ENCODE measurements at places on chromosomes 1 and 21.

DNA sequence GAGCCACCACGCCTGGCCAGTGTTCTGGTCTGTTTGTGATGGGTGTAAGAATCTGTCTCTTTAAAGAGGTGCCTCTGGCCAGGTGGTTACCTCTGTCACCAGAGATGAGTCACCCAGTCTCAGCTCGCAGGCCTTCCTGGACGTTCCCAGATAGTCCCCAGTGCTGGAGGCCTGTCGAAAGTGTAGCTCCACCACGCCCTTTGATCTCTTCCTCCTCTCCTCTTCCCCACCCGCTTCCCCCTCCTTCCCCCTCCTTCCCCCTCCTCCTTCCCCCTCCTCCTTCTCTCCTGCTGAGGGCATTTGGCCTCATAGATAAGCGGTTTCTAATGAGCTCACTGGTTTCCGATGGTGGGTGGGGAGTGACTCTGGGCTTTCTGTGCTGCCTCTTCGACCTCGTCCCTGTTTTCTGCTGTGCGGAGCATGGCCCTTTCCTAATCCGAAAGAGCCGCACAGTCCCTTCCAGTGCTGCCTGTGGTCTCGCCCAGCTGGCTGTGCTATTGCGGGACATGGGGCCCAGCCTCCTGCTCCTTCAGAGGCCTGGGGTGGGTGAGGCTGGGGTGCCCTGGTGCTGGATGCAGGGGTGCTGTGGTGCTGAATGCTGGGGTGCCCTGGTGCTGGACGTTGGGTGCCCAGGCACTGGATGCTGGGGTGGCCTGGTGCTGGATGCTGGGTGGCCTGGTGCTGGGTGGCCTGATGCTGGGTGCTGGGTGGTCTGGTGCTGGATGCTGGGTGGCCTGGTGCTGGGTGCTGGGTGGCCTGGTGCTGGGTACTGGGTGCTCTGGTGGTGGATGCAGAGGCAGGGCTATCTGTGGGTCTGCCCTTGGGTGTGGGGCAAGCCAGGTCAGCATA is 19.2 kb downstream of the AGPAT3 start:
- DNase-seq = peak; percentile 37

GRCh38 chr1:229889031-229889517 is 178.0 kb upstream of the GALNT2 start:
- DNase-seq = no peak

DNA sequence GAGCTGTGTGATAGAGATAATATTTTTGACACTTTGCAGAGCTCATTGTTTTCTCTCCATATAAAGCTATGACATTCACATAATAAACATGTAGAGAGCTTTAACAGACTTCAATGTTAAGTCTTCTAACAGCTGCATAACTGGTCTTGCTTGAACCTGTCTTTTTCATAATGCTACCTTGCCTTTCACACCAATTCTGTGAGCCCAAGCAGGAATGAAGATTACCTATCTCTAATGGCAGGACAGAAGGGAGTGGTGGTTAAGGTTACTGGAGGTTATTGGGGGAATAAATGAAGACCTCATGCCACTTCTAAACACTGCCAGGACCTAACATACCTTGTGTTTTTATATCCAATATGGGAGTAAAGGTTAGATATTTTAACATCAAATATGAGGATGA is 2.3 kb upstream of the CD55 start:
- DNase-seq = peak; percentile 26

DNA sequence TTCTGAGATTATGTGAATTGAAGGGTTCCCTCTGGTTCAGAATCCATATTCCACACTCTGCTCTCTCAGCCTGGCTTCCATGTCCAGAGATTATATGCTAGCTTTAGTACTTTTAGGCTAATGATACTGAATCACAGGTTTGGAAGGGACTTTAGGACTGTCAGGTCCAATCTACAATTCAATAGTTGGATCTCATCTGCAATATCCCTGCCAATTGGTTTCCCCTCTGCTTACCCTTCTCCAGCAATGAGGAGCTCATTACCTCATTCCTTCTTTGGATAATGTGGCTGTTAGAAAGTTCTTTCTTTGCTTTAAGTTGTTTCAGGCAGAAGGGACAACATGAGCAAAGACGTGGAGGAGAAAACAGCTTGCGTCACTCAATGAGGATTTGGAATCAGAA is 245.3 kb downstream of the PLPP3 start:
- no peak for DNase-seq

DNA sequence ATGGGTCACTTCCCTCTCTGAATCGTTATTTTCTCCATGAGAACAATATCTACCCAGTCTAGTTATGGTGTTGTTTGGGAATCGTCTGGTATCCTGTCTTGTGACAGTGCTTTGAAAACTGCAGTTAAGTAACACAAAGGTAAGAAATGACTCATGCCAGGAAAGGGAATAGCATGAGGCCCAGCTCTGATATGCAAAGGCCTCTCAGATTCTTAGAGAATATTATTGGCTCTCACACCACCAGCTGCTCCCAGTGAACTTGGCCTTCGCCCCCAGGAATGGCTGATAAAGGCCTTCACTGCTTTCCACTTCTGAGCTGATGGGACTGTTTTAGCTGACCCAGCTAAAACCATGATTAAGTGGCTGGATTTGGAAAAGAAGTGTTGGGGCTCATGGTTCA is 27.1 kb downstream of the NEK2 start:
- peak; percentile 56 for DNase-seq

DNA sequence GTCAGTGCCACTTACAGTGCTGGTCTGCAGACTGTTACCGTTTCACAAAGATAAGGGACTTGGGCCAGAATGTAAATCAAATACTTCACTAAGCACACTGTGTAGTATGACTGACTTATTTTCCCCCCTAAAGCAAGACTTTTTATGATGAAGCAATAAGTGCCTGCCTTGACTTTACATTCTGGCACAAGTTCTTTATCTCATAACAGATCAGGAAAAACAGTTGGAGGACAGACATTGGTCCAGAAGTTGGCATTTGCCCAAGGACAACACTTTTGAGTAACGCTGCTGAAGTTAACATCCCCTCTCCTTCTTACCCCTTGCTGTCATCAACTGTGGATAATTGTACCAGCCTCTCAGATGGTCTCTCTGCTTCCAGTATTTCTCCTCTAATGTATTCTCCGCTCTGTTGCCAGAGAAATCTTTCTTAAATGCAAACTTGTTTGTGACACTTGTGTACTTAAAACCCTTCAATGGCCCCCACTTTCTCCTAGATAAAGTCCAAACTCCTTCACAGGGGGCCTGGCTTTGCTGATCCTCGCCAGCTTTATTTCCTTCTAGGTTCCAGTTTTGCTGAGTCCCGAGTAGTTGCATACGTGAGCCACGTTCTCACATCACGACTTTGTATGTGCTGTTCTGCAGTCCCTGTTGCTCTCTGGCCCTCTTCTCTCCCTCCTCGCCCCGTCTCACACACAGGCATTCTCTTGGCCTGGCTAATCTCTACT is 45.7 kb downstream of the S1PR1 start:
- DNase-seq = no peak

- peak; percentile 77 for DNase-seq
Observed at GRCh38 chr1:188237573-188238348, 1409.0 kb downstream of the PLA2G4A start.

DNA sequence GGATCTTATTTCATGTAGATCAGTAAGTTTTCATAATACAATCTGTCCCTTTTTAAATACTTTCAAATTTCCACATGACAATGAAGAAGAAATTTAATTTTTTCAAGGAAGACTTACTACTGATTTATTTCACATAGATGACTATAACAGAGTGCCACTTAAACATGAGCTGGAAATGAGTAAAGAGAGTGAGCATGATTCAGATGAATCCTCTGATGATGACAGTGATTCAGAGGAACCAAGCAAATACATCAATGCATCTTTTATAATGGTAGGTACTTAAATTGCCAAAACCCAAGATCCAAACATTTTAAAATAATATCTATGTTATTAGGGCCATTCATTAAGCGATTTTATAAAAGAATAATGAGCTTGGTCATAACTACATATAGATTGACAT is 110.4 kb downstream of the PTPRC start:
- DNase-seq = no peak

DNA sequence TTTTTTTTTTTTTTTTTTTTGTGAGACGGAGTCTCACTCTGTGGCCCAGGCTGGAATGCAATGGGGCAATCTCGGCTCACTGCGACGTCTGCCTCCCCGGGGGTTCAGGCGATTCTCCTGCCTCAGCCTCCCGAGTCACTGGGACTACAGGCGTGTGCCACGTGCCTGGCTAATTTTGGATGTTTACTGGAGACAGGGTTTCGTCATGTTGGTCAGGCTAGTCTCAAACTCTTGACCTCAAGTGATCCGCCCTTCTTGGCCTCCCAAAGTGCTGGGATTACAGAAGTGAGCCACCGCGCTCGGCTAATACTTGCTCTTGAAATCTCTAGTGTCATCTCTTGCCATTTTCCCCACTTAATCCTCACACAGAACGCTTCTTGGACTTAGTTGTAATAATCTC is 1.1 kb upstream of the SYCP1 start:
- no peak for DNase-seq

DNA sequence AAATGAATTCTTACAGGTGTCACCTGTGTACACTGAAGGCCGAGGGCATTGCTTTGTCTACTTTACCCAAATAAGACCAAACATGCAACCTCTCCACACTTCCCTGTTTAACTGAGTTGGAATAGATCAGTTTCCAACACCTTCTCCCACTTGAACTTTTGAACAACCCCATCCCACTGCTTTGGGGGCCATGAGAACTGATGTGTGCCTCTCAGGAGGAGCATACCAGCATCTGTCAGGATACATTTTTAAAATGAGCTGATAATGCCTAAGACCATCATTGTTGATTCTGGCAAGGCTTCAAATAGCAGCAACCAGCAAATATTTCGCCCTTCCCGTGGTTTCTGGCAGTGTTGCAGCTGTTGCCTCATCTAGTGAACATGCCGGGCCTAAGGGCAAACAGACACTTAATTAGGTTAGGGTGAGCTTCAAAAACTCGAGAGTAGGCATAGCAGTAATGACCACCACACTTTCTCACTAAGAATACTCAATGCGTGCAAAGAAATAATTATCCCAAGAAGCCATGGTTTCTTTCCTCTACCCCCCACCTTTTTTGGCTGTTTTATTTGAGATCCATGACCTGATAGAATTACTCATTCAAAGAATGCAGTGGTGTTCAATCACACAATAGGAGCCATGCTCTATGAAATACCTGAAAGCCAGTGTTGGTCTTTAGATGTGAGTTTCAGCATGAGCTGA is 63.7 kb downstream of the MAP10 start:
- DNase-seq = peak; percentile 86

DNA sequence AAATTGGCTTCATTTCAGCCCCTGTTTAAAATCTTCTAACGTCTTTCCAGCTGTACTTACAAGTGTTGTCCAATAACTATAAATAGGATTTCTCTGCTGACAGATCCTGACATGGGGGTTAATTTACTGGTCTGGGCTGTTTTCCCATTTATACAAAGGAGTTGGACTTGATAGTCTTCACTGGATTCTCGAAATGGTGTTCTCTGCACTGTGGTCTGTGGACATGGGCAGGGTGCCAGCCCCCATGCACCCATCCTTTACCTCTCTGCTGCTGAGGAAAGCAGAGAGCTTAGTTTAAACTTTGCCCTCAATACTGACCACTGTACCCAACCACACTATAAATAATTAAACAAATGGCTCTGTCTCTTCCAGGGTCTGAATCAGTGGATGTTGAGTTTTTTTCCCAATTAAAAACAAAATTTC is 5.2 kb downstream of the DIO1 start:
- no peak for DNase-seq

DNA sequence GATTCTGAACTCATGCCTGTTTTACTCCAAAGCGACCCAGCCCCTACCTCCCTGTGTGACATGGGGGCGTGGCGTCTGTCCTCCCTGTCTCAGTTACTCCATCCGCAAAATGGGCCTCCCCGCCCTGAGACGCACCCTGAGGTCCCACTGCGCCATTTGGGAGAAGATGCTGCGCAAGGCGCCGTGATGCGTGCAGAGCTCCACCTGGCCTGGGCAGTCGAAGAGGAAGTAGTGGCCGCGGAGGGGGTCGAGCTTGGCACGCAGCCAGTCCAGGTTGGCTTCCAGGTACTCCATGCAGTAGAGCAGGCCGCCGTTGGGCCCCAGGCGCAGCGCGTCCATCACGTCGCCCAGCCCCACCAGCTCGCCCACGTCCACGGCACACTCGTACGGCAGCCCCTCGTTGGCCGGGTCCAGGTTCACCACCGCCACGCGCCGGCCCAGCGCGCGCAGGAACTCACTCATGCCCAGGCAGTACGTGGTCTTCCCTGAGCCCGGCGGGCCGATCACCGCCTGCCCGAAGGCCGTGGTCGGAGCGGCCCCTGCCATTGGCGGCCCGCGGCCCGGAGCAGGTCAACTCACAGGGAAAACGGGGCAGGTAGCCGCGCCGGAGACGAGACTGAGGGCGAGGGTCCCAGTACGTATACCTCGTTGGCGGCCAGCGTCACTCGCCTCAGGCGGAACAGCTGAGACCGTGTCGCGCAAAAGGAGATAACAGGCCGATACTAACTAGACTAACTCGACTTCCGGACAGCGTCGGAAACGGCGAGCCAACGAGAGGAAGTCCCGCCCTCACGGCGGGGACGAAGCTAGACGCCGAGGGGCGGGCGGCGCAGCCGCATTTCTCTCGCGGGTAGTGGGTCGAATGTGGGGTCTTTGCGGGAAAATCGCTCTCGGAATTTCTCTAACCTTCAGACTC is at the start of gene GPN2:
TSS of gene GPN2 (minus strand) at position 733 of the 916 bp plus-strand sequence. CDS start at position 546, 187 bp downstream.
- no peak for DNase-seq

DNA sequence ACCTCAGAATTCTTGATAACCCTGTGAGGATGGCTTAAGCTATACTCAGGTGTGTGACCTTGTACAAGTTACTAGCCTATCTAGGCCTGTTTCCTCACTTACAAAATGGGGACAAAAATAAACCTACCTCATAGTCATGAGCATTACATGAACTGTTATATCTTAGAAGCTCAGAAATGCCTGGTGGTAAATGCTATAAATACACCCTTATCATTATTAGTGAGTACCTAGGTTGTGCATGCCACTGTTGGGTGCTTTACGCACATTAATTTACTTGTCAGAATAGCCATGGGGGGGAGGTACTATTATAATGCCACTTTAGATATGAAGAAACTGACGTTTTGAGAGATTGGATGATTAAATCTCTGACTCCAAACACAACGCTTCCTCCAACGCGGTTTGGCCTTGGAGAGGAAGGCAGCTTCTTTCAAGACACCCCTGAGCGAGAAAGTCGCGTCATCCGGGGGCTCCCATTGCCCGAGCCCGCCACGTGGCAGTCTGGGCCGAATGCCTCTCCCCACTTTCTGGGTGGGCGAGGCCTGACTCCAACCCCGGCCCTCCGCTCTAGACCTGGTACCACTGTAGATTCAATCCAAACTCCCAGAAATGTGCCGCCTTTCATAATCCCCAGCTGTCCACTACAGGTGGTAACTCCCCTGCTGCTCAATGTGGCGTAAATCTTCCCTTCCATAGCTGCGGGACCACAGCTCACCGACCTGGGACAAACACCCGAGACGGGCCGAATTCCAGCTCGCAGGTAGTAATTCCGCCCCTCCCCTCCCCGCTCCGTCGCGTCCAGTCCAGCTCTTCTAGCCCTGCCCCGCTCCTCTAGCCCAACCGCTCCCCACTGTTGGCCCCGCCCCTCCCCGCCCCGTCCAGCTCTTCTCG is 771 bp upstream of the RAD54L start:
- no peak for DNase-seq
